ENCODE measurements at places on chromosomes 2 and 18. TPM values are rescaled to one million over a fixed set of nuclear protein-coding genes. Genes with fewer than 3 reads are reported as not detected.

GRCh38 chr2:165795011-165795410, 964 bp upstream of the GALNT3 start:
- peak overlapping the region; percentile 62 for H3K4me3 ChIP-seq
- no peaks in the 10 kb centered on the region for H3K36me3 ChIP-seq
- no peak overlapping the region for H3K27ac ChIP-seq

DNA sequence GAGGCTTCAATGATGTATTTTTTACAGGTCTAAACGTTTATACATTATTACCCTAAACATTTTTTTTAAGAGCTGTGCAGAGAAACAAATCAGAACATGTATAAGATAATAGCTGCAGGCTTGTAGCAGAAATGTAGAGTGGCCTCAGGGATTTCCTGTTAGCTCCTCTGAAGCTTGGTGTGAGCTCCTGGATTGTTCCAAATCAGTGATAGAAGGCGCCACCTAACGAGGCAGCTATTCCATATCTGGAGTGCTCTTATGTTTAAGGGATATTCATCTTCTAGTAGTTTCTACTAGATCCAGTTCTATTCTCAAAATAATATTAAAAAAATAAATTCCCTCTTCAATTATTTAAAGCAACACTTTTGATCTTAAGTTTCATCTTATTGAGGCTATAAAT, 93.1 kb downstream of the LRP1B start:
- no peak overlapping the region for H3K27ac ChIP-seq
- no peak for DNase-seq
- no peaks in the 10 kb centered on the region for H3K4me1 ChIP-seq
- H3K36me3 ChIP-seq: no peaks in the 10 kb centered on the region

DNA sequence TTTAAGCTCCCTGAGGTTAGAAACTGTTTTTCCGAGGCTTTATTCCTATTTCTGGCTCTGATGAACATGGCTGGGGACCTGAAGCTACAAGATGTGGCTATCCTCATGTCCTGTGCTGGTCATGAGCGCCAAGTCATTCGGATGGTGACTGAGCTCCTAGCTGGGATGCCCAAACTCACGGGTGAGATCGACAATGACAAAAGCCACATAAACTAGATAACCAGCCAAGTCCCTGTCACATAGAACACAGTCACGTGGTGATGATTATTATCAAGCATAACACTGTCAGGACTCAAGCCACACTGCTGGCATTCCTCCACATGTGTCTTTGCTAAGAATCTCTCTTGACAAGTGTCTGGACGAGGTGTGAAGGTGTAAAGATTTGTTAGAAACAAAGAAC, 274.9 kb downstream of the CLIP4 start:
- H3K36me3 ChIP-seq: no peaks in the 10 kb centered on the region
- H3K27me3 ChIP-seq: no peaks in the 10 kb centered on the region
- H3K4me1 ChIP-seq: no peaks in the 10 kb centered on the region
- H3K27ac ChIP-seq: no peak overlapping the region
- DNase-seq: no peak
- no peak overlapping the region for H3K4me3 ChIP-seq

- no peaks in the 10 kb centered on the region for H3K4me1 ChIP-seq
- no peak overlapping the region for H3K4me3 ChIP-seq
- H3K27ac ChIP-seq: no peak overlapping the region
- no peaks in the 10 kb centered on the region for H3K36me3 ChIP-seq
- H3K27me3 ChIP-seq: no peaks in the 10 kb centered on the region
Measured at GRCh38 chr2:929925-930324, 20.7 kb upstream of the SNTG2 start.

GRCh38 chr2:207473049-207473930, 56.5 kb upstream of the CREB1 start:
- H3K27ac ChIP-seq: no peak overlapping the region
- no peak overlapping the region for H3K4me3 ChIP-seq
- H3K4me1 ChIP-seq: no peaks in the 10 kb centered on the region
- H3K36me3 ChIP-seq: no peaks in the 10 kb centered on the region
- peak; percentile 50 for DNase-seq

- H3K4me1 ChIP-seq: no peaks in the 10 kb centered on the region
- H3K27me3 ChIP-seq: no peaks in the 10 kb centered on the region
- no peak overlapping the region for H3K27ac ChIP-seq
- no peaks in the 10 kb centered on the region for H3K36me3 ChIP-seq
- DNase-seq: no peak
- H3K4me3 ChIP-seq: no peak overlapping the region
Measured at GRCh38 chr18:61785588-61785987, 107.2 kb downstream of the RNF152 start.

Gene ZNF892
- total RNA-seq: 14.9 TPM

Gene NT5C1B
- total RNA-seq: not detected

Gene FAM124B
- 2.6 TPM for total RNA-seq

Gene IL1RN
- total RNA-seq: 0.59 TPM

All from tibial nerve (tissue), 4 donors.